ENCODE measurements at places on chromosomes 12 and 14.

GRCh38 chr12:76916170-76916540 lies 37.3 kb upstream of the CSRP2 start:
- no peak overlapping the region for H3K4me3 ChIP-seq
- no peak for DNase-seq
- H3K27ac ChIP-seq = no peak overlapping the region
- H3K36me3 ChIP-seq = no peaks in the 10 kb centered on the region

- peaks cover 17% of the 10 kb centered on the region for H3K36me3 ChIP-seq
- no peak overlapping the region for H3K4me3 ChIP-seq
- no peaks in the 10 kb centered on the region for H3K4me1 ChIP-seq
- DNase-seq = peak; percentile 66
Measured at GRCh38 chr12:57813111-57813970, 5.2 kb downstream of the AVIL start.

- peak overlapping the region; percentile 60 for H3K4me3 ChIP-seq
- no peaks in the 10 kb centered on the region for H3K36me3 ChIP-seq
- no peak for DNase-seq
- peaks cover 19% of the 10 kb centered on the region for H3K4me1 ChIP-seq
- H3K27me3 ChIP-seq = peaks cover 12% of the 10 kb centered on the region
- no peak overlapping the region for H3K27ac ChIP-seq
Measured at GRCh38 chr12:49344486-49345050, 2.1 kb upstream of the DNAJC22 start.

DNA sequence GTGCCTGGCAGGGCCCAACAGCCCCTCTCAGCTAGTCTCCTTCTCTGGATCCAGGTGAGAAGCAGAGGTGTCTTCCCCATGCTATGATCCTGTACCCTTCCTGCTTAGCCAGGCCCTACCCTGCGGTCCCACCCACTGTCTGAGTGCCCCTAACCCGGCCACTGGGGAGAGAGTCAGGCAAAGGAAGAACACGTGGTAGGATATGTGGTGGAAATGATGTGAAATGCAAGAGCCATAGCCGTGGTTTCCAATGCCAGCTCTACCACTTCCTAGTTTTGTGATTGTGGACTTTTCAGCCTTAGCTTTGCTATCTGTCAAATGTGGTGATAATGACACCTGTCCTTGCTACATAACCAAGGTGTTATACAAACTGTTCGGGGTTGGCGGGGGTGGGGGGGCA lies 15.8 kb downstream of the KRT2 start:
- no peaks in the 10 kb centered on the region for H3K4me1 ChIP-seq
- no peak overlapping the region for H3K4me3 ChIP-seq
- H3K36me3 ChIP-seq = no peaks in the 10 kb centered on the region
- no peak for DNase-seq
- H3K27ac ChIP-seq = no peak overlapping the region
- H3K27me3 ChIP-seq = no peaks in the 10 kb centered on the region
